ENCODE measurements at places on chromosomes 3 and 15. TPM values are rescaled to one million over a fixed set of nuclear protein-coding genes. Genes with fewer than 3 reads are reported as not detected.

Gene RARB
- 17.1 TPM for total RNA-seq

DNA sequence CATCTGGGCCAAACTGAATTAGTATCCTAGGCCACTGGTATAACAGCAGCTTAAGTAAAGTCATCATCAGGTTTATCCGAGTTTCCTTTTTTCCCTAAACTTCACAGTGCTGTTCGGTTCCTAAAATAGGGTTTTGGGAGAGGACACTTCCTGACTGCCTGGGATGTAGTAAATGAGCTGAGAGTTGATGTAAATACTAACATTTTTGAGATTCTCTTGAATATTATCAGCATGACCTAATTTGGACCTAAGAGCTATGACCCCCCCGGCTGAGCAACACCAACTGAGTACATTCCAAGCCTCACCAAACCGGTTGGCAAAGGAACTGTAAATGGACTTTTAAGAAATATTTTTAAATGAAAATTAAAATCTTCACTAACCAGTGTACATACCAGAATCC is 78.8 kb downstream of the IL5RA start:
- no peak for DNase-seq

Gene ZMYND10
- total RNA-seq, result 1.5 TPM

Gene ARHGEF26
- total RNA-seq, result 16.2 TPM

DNA sequence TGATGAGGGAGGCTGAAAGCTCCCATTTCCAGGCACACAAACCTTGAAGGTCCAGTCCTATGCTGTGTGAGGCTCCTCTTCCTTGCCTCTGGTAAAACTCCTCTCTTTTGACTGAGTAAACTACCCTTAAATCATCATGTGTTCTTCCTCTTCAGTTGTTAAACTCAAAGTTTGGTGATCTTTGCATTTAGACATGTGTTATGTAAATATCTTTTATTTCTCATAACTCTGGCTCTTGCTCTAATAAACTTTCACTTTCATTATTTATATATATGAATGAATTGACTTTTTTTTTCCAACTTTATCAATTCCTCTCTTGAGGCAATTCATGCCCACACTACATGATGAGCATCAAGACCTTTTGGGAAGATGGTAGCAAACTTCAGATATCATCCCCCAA is 26.6 kb downstream of the SUCNR1 start:
- no peak for DNase-seq

Measured in uterus (tissue), 4 donors.